ENCODE measurements at places on chromosomes 16 and 17.

DNA sequence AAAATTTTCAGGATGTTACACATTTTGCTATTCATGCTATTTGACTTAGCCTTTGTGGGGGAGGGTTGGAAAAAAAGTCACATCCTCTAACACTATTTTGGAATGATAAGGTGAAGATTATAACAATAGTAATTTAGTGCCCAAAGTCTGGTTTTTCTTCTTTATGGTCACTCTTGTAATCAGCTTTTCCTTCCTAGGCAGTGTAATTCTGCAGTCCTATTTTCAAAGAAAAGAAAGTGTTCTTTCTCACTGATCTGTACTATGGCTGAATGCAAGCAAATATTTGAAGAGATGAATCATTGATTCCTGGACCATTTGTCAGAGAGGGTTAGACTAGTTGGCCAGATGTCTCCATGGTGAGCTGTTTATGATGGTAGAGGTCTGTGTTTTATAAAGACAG is 8.4 kb downstream of the RSPRY1 start:
- no peak for DNase-seq

DNA sequence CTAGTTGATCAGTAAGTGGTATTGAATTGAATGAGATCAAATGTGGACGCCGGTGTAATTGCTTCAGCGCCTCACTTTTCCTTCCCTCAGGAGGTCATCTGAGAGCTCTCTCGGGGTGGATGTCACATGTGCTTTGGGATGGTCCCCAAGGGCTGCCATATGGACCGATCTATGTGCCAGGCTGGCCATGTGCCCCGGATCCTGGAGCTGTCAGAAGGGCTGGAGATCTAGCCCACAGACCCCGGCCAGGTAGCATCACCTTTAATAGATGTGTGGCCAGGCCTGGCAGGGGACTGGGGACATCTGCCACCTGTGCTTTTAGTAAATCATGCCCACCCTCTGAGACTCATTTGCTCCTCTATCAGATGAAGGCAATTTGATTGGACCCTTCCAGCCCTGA is 95.3 kb upstream of the CRHR1 start:
- no peak for DNase-seq

DNA sequence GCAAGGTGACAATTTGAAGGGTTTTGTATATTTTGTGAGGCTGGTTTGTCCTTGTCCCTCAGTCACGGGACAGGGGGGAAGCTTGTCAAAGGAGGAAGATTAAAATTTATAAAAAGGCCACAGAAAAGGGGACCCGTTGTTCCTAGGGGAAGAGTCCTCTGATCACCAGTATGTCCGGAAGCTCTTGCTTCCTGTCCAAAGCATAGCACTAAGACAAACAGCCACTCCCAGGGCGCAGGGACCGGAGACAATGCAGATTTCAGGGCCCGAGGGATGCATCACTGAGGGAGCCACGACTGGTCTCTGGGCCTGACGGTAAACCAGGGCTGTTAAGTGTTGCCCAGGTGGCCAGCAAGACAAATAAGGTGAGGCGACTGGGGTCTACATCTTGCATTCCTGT is 95.2 kb downstream of the MAF start:
- no peak for DNase-seq

DNA sequence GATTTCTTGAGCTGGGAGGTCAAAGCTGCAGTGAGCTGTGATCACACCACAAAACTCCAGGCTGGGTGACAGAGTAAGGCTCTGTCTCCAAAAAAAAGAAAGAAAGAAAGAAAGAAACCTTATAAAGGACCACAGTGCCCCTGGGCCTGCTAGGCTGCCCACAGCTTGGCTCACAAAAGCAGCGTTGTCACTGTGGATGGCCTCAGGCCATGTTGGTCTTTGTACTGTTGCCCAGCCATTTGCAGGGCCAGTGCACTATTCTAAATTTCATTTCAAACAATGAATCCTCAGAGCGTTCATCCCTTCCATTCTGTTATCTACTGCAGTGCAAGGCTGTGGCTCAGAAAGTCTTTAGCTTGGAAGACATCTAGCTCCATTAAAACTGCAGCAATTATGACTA is 208.4 kb downstream of the SLC39A11 start:
- DNase-seq = no peak

- DNase-seq = no peak
Observed at GRCh38 chr16:85349365-85350145, 237.3 kb upstream of the CIBAR2 start.

- DNase-seq = no peak
Observed at GRCh38 chr17:70810609-70811008, 641.3 kb downstream of the KCNJ2 start.

GRCh38 chr16:10897134-10897533 is 20.1 kb downstream of the CIITA start:
- DNase-seq = no peak

GRCh38 chr17:5825717-5826330 is 241.5 kb upstream of the NLRP1 start:
- DNase-seq = no peak

GRCh38 chr16:54718376-54718775 is 212.3 kb upstream of the IRX5 start:
- no peak for DNase-seq

DNA sequence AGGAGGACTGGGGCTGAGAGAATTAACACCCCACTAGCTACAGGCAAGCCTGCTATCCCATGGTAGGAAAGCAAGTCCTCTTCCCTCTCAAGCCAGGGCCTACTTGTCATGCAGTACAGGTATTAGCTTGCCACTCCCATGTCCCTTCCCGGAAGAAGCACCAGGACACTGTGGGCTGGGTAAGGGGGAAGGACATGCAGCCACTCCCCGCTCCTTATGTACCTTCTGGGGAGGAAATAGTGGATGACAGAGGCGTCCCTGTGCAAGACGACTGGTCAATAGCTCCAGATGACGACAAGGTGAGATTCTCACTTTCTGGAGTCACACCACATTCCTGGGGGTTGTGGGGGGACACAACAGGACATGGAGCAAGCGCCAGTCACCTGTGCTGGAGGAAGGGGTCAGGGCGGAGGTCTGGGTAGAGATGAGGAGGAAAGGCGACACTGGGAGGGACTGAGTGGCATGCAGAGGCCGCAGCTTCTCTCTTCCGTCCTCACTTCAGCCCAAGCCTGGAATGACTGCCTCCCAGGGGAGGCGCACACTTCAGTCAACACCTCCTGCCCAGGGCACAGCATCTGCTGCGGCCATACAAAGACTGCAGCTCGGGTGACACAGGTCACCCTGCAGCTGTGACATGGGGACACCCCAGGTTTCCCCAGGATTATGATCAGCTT is 15.1 kb upstream of the FOXJ1 start:
- DNase-seq = no peak

DNA sequence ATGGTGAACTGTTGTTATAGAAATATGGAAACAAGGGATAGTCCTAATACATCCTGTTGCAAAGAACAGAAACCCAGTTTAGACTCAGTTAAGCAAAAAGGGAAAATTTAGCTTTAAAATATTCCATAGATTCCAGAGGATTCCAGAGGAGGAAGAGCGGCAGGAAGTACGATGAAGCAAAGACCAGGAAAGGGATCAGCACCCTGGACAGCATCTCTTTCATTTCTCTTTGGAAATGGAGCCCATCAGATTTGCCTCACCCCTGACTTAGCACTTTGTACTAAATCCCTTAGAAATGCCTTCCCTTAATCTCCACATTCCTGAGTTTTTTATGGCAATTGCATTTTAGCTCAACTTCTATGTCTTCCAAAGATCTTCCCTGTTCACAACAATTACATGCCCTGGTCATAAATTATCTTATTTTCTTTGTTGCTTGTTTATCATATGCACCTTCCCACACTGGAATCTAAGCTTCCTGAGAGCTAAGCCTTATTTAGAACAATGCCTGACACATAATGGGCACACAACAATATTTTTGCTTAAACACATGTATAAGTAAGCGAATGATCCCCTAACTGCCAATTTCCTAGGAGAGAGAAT is 150.0 kb upstream of the RBFOX1 start:
- no peak for DNase-seq

DNA sequence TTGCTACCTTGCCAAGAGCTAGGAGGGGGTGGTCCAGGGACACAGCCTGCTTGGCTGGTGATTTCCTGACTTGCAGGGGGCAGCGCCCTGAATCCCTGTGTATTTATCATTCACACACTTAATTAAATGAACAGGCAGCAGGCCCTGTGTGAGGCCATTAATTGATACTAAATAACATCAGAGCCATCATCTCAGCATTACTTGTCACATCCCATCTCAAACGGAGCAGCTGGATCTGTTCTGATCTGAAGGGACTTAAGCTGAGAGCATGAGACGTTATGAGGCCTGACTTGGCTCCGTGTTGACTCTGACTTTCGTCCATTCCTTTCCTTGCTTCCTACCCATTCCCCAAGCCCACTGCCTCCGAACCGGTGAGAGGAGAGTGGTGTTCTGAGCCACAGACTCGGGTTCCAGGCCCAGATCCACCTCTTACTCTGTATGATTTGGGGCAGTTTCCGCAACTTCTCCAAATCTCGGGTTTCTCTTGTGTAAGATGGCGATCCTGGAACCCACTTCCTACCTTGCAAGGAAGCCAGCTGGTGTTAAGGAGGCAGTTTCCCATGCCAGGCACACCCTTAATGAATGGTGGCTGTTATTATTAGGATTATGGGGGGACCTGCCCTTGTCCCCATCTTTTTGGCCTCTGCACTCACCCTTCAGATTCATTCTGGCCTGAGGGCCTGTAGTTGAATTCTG is 33.8 kb downstream of the CACNA1G start:
- DNase-seq = no peak
